ENCODE measurements at places on chromosomes 6 and 20.

- no peak for DNase-seq
These were observed 89.1 kb downstream of the PREX1 start for GRCh38 chr20:48738399-48739304.

DNA sequence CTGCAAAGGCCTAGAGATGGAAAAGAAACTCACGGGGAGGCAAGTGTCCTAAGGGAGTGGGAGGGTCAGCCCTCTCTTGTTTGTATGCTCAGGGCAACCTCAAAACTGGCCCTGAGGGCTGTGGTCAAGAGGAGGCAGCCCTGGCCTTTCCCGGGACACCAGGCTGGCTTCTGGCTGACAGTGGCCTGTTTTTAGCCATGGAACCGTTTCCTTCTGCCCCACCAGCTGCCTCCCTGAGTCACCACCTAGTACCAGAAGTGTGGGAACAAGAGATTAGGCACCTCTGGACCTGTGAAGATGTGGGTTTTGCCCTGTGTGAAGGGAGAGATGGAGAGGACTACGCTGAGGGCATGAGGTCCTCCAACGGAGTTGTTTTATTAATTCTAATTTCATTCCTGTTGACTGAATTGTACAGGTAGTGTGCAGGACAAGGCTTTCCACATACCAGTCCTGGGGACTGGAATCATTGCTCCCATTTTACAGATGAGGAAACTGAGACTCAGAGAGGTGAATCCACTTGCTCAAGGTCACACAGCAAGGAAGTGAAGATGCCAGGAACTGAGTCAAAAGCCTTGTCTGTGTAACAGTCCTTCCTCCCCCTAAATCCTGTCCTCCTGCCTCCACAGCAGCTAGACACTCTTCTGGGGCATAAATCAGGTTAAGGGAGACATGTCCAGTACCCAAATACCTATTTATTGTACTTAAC, 5.5 kb downstream of the FOXS1 start:
- DNase-seq: no peak

DNA sequence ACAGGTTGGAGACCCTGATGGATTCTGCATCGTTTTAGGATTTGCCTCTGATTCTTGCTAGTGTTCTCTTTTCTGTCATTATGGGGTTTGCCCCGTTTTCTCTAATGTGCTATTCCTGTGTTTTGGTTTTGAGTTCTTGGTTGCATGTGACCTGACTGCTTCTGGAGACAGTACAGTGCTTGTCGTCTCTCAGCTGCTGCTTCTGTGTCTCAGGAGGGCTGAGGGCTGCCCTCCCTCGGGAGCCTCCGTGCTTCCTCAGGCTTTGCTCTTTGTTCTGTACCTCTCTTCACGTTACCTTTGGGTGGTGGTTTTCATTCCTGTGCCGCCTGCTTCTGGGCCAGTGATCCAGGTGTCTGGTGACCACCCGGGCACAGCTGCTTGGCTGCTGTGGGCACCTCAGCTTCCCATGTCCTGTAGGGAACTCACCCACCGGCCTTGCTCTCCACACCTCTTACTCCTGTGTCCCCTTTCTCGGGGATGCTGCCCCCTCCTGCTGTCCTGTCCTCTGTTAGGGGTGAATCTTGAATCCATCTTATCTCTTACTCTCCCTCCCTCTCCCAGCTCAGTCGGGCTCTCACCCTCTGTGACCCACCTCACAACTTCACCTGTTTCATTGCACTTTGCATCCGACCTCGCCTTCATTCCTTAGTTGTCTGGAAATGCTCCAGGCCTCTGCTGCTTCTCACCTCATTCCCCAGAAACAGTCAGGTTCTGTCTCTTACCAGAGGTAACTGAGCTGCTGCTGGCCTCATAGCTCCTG, 33.2 kb downstream of the PANK2 start:
- DNase-seq: peak; percentile 67

DNA sequence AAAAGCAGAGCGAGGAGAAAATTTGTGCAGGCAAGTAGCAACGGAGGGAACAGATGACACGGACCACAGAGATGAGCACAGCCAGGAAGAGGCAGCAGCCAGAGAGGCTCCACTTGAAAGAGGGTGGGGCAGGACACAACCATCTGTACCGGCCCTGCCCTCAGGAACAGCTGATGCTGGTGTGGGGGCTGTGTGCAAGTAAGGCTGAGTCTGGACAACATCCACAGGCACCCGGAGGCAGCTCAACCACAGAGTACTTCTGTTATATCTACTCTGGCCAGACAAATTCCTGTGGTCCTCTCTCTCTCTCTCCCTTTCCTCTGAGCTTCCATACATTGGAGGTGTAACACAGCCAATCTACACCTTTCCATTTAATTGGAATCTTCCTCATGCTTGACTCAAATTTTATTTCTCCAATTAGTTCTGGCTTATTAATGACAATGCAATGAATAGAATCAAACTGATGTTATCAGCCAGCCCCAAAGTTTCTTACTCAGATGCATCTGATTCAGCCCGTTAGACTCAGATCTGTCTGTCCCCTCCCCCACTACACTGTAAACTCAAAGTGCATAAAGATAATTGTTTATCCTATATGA, 24.9 kb downstream of the KIF13A start:
- no peak for DNase-seq

DNA sequence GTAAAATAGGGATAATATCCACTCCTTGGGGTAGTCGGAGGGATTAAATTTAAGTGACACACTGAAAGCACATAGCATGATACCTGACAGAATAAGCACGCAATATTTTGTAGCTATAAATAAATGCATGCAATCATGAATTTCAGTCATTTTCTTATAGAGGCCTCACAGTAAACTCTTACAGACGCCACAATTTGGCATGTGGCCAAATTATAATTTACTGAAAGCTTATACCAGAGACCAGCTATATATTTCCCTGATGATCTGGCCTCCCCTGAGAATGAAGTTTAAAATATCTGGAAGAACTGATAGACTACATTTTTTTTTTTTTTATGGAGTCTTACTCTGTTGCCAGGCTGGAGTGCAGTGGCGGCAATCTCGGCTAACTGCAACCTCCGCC, 40.9 kb downstream of the QRSL1 start:
- peak; percentile 64 for DNase-seq

GRCh38 chr6:40706178-40706577, 119.0 kb upstream of the LRFN2 start:
- no peak for DNase-seq

GRCh38 chr6:105374010-105374420, 28.9 kb downstream of the PREP start:
- DNase-seq: no peak

- no peak for DNase-seq
These were observed 187.0 kb downstream of the DTNBP1 start for GRCh38 chr6:15475872-15476271.

GRCh38 chr6:188821-189655, 103.2 kb upstream of the DUSP22 start:
- peak; percentile 86 for DNase-seq

DNA sequence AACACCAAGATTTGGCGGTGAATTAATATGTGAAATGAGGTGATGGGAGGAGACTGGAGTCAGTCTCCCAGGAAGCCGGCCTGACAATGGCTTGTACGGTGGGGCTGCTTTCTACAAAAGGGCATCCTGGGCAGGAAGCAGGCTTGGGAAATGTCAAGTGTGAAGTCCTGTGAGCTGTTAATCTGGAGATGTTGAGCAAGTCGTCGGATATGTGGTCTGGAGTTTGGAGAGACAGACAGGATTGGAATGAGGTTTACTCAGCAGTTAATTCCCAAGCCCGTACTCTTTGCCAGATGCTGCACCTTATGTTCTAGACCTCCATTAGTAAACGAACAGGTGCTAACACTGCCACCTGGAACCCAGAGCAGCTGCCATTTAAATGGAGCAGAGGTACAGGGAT, 107.7 kb upstream of the FOXC1 start:
- DNase-seq: no peak

GRCh38 chr20:47817573-47817972, 32.3 kb upstream of the SULF2 start:
- DNase-seq: no peak

- DNase-seq: no peak
These were observed 158.9 kb upstream of the GGTLC1 start for GRCh38 chr20:24147479-24147878.

DNA sequence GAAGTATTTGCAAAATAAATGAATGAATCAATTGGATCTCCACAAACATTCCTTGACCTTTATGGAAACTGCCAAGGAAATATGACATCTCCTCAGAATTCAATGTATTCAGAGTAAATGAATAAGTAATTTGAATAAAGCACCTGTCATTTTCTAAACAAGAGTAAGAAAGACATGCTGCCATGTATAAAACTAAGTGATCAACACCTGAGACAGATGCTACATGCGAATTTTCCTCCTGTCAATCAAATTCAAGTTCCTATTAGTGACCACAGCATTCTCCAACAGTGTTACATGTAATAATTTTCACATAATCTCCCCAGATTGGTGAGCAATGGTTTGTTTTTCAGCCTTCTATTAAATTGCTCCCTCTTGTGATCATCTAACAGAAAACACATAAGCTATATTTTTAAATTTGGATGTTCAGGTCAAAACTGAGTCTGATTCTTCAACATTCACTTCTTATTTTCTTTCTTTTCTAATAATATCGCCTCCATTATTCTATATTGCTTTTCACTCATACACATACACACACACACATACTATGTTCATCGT, 163.2 kb upstream of the RNF217 start:
- DNase-seq: no peak

GRCh38 chr6:121544691-121545090, 109.2 kb downstream of the GJA1 start:
- DNase-seq: no peak

DNA sequence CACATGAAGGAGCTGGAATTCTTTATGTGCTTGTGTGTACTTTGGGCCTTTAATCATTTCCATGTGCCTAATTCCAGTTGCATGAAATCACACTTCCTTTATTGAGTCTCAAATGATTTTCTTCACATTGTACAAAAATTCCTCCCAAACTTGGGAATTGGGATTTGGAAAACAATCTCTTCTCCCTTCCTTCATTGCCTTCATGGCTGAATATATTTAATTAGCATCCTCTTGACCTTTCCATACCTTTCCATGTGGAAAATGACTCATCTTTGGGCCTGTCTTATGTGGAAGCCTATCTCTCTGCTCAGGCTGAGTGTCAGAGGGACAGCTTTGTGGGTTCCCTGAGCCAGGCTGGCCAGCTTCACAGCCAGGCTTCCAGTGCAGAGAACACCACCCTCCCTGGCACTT, 33.0 kb upstream of the CDH4 start:
- no peak for DNase-seq

GRCh38 chr20:63873477-63873971, 8.5 kb downstream of the TPD52L2 start:
- DNase-seq: no peak

DNA sequence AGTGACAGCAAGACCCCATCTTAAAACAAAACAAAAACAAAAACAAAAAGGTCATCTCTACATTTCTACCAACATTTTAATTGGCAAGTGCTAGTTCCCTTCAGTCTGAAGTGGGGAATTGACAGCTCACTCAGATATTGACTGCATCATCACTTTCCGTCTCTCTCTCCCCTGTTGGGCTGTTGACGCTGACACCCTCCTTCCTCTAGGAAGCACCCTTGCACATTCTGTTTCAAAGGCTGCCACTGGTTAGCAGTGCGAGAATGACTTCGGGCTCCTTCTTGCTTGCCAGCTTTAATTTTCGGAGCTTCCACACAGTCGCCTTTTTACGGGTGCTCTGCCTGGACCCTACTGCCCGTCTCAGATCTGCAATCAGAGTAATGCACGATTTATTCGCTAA, 96.6 kb upstream of the INSM1 start:
- no peak for DNase-seq

- no peak for DNase-seq
These were observed 415.6 kb upstream of the BTBD3 start for GRCh38 chr20:11502061-11502460.

- DNase-seq: no peak
These were observed 167.9 kb upstream of the TNFAIP3 start for GRCh38 chr6:137699031-137699683.

All from Karpas-422 (cell line).